ENCODE measurements at places on chromosomes 7 and 10.

GRCh38 chr7:44282601-44283171 lies 42.7 kb downstream of the CAMK2B start:
- no peak for DNase-seq

DNA sequence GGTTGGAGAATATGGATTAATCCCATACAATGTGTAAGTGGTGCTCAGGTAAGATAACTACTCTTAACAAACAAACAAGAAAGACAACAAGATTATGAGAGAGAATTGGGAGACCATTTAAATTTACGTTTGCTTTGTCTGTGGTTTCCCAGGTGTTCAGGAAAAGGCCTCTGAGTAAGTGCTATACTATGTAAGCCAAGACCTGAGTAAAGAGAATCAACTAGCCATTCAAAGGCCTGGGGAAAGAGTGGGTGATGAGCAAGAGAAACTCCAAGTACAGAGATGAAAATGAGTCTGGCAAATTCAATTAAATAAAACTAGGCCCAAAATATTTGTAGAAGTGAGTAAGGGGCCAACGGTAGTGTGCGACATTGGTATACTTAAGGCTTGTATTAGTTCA lies 9.9 kb downstream of the CSTF2T start:
- DNase-seq, result no peak

GRCh38 chr7:118109607-118110006 lies 74.4 kb upstream of the LSM8 start:
- no peak for DNase-seq

DNA sequence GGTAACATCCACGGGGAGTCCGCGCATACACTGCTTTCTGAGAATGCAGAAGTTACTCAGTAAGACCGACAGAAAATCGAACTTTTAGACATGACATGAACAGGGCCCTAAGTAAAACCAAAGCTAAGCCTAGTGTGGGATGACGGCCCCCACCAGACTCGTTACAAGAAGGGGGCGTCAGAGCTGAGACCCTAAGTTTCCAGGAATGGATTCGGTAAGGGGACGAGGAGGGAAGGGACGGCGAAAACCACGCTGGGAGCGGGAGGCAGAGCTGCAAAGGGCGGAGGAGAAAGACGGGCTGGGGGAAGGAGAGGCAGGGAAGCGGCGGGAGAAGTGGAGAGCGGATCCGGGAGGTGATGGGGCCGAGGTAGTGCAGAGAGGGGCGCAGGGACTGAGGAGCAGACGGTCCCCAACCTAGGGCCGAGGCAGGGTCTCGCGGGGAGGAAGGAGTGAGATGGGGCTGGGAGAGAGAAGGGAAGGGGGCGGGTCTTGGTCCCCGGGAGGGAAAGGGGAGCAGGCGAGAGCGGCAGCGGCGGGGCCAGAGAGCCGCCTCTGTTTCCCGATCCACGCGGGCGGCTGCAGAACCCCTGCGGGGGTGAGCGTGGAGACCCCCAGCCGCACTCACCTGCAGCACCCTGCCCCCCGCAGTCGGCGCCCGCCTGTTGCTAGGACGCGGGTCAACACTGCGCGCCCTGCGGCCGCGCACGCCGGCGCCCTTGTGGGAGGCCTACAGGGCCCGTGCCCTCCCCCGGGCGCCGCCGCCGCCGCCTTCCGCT lies 513 bp downstream of the ODAD2 start:
- no peak for DNase-seq

GRCh38 chr10:79314761-79315601 lies 32.3 kb upstream of the PPIF start:
- no peak for DNase-seq

- DNase-seq, result no peak
Measured at GRCh38 chr7:39898867-39899266, 51.2 kb upstream of the CDK13 start.

DNA sequence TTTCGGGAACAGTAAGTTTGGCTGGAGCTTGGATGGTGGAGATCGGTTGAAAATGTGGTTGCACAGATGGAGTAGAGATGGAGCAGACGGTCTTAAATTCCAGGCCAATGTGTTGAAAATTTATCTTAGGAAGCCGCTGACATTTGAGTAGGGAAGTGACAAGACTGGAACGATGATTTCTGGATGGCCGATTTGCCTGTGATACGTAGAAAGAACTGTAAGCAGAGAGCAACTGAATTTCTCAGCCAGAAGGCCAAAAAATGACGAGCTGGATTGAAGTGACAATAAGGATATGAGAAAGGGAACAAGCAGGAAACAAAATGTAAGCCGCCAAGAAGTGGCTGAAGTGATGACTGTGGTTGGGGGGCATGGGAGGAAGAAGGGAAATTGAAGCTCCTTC lies 687 bp upstream of the ARMC3 start:
- DNase-seq, result no peak

- DNase-seq, result no peak
Measured at GRCh38 chr10:34607894-34608293, 207.2 kb downstream of the PARD3 start.

DNA sequence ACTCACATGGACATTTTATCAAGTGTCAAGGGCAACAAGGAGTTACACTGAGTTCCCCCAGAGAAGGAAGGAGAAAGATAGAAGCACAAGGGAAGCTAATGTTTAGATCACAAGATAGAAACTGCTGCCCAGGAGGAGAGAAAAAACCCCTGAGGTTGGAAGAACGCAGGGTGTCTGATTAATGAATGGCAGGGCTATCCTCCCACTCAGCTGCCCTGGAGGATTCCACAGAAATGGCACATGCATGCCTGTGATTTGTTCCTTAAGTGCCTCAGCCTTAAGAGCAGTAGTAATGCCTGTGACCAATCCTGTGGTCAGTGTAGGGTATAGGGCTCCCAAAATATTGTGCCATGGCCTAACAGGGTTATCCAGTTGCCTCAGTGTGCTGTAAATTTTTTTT lies 20.2 kb downstream of the DNAJB9 start:
- no peak for DNase-seq

GRCh38 chr10:69044546-69044945 lies 43.4 kb upstream of the SRGN start:
- no peak for DNase-seq

DNA sequence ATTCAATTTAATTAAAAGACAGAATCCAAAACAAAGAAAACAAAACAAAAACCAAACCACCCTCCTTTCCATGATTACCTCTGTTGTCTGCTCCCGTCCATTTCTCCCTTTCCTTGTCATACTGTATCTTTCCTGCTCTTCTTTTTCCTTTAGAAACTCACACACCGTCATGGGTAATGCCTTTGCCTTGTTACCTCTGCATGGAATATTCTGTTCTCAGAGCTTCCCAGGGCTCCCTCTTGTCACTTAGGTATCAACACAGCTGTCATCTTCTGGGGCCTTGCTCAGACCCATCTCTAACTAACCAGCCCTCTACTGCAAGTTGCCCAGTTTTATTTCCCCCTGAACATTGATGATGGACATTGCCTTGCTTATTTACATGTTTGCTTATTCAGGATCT lies 30.2 kb upstream of the GIMAP8 start:
- DNase-seq, result no peak

DNA sequence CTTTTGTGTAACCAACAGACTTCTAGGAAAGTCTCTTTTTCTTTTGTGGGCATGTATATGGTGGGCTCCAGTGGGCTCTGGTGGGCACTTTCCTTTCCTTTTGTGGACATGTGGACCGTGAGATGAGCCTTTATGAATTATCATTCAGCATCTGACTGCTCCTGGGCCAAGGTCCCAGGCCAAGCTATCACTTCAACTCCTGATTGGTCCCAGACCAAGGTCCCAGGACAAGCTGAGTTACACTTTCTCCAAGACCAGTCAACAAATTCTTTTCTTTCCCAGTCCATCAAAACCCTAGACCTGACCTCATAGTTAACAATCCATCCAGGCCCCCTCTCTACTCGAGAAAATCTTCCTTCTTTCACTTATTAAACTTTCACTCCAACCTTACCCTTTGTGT lies 1.0 kb downstream of the AKR1C8 start:
- no peak for DNase-seq

DNA sequence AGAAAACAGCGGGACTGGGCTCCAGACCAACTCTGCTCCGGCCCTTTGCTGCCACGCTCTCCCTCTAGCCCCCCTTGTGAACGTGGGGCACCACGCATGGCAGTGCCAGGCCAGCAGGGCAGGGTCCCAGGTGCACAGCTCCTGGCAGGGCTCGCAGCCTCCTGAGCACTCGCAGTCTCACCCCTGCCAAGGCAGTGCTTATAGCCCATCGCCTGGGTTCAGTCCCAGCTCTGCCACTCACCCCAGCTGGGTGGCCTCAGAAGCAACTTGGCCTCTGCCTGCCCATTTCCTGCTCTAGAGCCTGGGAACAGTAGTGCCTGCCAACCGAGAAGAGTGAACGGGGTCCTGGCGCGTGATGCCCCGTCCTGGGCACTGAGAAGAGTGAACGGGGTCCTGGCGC lies 36.3 kb downstream of the CFAP46 start:
- DNase-seq, result no peak

DNA sequence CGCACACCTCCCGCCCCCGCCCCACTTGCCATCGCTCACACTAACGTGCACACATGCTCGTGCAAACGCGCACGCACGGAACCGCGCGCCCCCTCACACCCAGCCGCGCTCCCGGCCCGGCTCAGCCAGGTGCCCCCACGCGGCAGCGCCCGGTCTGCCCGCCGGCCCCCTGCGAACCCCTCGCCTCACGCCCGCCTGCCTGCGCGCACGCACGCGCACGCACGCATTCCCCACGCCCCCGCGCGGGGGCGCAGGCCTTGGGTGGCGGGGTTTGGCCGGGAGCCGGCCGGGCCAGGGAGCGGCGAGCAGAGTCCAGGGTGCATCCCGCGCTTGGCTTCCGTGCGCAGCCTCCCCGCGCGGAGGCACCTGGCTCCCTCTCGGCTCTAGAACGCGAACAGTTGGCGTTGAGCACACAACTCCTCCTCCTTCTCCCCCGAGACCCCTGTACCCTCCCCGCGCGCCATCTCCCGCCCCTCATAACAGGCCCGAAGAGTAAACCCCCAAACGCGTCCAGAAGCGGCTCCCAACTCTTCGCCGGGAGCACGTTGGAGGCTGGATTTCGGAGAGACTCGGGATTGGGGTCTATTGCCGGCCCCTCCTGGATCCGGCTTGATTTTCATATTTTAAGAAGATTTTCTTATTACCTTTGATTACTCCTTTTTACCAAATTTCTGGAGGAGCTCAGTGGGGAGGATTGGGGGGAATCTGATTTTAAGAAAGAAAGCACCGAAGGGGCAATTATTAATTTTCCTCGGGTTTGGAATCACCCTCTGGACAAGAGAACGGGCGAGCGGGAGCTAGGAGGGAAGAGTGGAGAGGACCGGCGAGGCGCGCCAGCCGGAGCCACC lies 527 bp upstream of the SORCS3 start:
- DNase-seq, result no peak

DNA sequence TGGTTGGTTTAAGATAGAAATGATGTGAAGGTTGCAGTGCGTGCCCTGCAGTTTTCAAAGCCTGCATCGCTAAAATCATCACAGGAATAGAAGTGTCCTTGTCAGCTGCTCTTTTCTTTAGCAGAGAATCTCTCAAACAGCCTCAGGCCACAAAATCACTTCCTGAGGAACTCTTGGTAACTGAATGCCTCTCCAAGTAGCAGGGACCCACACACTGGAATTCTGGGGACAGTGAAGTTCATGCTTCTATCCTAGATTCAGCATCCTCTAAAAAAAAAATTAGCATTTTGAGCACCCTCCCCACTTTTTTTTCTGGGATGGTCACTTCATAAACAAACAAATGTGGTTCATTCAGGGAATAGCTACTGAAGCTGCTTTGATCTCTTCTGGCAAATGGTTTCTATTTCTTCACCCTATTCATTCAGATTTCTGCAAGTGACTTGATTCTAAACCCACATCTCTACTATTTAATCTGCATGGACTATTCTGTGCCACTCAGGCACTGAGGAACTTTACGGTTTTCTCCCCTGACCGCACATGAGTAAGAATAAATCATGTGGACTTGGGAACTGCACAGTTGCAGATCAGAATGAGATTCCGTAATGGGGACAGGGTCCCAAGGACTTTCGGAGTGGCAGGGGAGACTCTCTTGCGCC lies 306.9 kb downstream of the FRMD4A start:
- DNase-seq, result no peak

DNA sequence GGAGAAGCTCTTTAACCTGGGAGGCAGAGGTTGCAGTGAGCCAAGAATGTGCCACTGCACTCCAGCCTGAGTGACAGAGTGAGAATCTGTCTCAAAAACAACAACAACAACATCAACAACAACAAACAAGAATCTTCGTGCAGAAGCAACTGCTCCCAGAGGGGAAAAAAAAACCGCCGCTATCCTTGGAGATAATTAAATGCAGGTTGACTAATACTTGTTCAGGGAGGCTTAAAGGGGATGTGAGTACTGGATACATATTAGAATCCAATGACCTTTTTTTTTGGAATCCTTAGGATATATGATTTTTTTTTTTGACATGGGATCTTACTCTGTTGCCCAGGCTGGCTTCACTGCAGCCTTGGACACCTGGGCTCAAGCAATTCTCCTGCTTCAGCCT lies 89.6 kb upstream of the FAM171A1 start:
- no peak for DNase-seq

DNA sequence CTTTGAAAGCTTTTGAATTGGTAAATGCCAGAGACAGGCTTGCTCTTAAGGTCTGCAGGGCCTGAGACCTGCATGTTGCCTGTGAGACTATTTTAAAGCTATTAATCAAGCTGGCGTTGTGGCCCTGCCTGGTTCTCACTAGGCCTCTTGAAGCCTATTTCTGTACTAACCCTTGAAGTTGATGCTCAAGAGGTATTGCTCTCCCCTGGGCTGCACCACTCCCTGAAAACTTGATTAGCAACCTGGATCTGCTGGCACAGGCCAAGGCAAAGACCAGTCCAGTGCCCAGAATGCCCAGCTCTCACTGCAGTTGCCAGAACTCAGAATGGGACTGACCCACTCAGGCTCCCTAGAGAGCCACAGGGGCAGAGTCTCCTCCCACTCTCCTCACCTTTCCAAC lies 220.0 kb upstream of the MEOX2 start:
- no peak for DNase-seq

DNA sequence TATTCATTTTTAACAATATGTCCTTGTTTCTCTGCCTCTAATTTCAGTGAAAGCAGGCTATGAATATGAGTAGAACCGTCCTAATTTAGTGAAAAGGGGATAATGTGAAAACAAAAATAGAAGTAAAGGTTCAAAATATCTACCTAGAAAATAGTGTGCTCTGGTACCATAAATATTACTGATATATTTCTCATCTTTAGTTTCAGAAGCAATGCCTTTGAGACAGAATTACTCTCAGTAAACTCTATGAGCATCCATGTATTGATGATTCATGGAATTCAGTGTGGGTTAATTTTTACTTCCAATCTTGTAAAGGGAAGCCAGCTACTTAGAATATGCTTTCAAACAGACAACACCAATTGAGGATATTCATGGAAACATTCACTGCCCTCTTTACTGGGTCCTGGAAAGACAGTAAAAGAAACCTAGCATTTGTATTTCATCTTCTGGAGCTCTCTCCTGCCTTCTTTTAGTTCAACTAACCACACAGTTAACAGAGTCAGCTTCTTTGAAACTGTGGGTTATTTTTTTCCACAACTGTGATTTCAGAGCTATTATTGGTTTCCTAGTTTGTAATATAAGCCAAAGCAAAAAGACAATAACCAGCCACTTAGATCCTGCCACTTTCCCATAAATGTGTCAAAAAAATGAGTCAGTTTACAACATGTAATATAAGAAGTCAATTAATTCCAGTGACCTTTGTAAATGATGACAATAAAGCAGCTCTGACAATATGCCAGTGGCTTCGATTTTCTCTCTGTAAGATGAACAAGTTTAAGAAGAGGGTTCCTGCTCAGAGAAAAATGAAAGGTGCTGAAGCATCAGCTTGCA lies 1.7 kb downstream of the LRRN3 start:
- DNase-seq, result no peak
